ENCODE measurements at places on chromosomes 12 and 14.

- DNase-seq: no peak
Measured at GRCh38 chr12:120090206-120090605, 26.3 kb downstream of the RAB35 start.

DNA sequence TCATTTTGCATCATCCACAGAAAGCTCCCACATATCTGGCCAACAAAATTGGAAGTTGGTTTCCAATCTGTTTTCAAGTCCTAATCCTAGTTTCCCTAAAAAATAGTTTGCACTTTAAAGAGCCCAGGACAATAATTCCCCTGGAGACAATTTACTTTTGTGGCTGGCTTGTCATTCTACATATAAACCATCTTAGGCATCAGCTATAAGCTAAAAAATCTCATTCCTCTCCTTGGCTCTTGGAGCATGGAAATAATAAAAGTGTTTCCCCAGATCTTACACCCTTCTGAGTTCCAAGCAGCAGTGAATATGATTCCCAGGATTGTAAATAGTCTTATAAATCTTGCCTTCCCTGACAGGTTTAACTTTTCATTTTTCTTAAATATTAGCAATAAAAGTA lies 89.1 kb upstream of the NUDT4 start:
- no peak for DNase-seq

GRCh38 chr12:98721204-98721702 lies 76.2 kb downstream of the APAF1 start:
- no peak for DNase-seq

- DNase-seq: no peak
Measured at GRCh38 chr12:58919231-58920101, 838 bp downstream of the LRIG3 start.

GRCh38 chr14:49923442-49923841 lies 30.6 kb downstream of the ARF6 start:
- no peak for DNase-seq

GRCh38 chr12:56785141-56785865 lies 22.2 kb downstream of the HSD17B6 start:
- no peak for DNase-seq

- DNase-seq: no peak
Measured at GRCh38 chr12:18886962-18887361, 149.0 kb downstream of the CAPZA3 start.

DNA sequence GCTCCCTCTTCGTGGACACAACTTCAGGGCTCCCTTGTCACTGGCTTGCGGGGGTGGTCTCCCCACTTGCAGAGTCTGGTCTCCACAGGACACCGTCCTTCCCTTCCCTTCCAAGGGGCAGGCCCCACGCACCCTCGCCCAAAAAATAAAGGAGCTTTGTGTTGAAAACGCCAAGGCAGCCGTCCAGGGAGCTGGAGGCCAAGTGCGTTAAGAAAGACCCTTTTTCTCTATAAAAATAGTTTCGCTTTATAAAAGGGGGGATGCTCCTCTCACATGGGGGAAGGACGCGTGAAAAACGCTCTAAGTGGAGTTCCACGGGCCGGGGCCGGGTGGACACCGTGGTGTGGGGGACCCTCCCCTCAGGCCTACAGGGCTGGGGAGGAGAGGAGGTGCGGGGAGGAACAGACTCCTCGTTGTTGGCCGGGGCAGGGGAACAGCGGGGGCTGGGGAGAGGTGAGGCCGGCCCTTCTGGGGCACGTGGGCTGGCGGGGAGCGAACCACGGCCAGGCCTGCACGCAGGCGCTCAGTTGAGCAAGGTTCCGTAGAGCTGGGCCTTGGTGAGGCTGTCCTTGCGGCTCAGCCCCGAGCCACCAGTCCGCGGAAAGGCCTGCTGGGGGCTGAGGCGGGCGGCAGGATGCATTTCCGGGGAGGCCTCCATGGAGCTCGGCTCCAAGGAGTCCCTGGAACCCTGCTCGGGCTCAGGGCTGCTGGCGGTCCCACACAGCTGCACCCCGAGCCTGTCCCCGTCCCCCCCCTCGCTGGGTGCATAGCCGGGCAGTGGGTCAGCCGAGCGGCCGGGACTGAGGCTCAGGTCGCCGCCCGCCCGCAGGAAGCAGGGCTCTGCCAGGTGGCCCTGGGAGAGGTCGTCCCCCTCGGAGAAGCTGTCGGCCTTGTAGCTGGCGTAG lies 49.5 kb downstream of the BEGAIN start:
- DNase-seq: no peak

GRCh38 chr14:23828001-23828400 lies 125.6 kb upstream of the DHRS4 start:
- no peak for DNase-seq

DNA sequence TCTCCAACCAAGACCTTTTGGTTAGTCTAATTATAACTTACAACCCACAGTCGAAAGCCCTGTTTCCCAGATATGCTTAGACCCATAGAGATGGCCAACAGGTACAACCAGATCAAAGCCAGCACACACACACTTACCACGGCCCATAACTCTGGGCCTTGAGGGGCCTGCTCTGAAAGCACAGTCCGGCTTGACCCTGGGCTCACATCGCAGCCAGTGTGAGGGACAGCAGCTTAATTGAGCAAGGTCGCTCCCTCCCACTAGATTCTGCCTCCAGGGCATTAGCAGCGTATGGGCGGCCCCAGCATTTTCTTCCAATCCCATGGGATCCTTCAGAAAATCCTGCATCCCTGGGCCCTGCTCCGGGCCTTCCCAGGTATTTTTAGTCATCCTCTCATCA lies 157.4 kb upstream of the FKBP4 start:
- DNase-seq: no peak

- no peak for DNase-seq
Measured at GRCh38 chr12:85509857-85510256, 229.8 kb downstream of the ALX1 start.

GRCh38 chr12:59843260-59843843 lies 247.5 kb downstream of the SLC16A7 start:
- DNase-seq: no peak

DNA sequence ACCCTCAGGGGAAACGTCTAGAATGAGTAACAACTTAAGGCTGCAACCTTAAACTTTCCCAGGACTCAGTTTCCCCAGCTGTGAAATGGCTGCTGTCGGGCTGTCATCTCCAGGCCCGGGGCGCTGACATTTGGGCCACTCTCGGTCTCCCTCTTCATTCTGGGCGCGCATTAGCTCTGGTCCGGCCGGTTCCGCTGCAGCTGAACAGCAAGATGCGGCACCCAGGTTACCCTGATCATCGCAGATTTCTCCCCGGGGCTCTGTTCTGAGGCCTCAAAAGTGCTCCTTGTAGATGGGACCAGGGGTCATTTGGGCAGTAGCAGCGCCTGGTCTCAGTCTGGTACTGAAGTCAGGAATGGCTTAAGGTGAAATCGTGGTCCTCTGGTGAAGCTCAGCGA lies 890 bp upstream of the BCL7A start:
- DNase-seq: no peak

- no peak for DNase-seq
Measured at GRCh38 chr12:28582672-28583376, 392.6 kb downstream of the CCDC91 start.

DNA sequence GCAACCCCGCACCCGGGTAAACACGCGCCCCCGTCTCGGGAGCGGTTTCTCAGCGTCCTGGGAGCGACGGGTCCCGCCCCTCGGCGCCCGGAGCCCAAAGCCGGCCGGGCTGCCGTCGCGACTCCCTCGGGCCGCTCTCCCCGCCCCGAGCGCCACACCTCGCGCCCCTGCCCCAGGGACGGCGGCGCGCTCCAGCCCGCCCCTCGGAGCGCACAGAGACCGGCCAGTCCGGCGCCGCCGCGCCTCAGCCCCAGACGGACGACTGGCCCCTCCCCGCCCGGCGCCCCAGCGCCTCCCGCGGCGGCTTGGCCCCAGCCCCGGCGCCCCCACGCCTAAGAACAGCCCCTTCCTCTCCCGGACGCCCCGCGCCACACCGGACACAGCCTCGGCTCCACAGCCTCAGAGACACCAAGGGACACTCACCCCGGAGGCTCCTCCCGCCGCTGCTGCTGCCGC lies 411 bp downstream of the BTBD7 start:
- no peak for DNase-seq
